Caco-2 (cell line): ENCODE measurements at places on chromosomes 12 and 14. TPM values are rescaled to one million over a fixed set of nuclear protein-coding genes. Genes with fewer than 3 reads are reported as not detected.

KRT5 gene
- total RNA-seq = 0.50 and 0.91 TPM in 2 replicates

HSPB8 gene
- total RNA-seq = 15.3 and 17.1 TPM in 2 replicates

- no peaks in the 10 kb centered on the region for H3K27me3 ChIP-seq
- H3K4me1 ChIP-seq = no peaks in the 10 kb centered on the region
- H3K4me3 ChIP-seq = no peak overlapping the region
- H3K36me3 ChIP-seq = no peaks in the 10 kb centered on the region; the same call in 1 of the 2 replicates
Measured at GRCh38 chr12:88469154-88469553, 111.1 kb downstream of the KITLG start.

GRCh38 chr14:101878211-101878821 lies 86.1 kb upstream of the DYNC1H1 start:
- H3K27ac ChIP-seq = no peak overlapping the region
- no peak overlapping the region for H3K4me3 ChIP-seq
- no peaks in the 10 kb centered on the region for H3K4me1 ChIP-seq
- DNase-seq = no peak

GRCh38 chr12:13950502-13950901 lies 30.9 kb downstream of the GRIN2B start:
- peaks cover 1% of the 10 kb centered on the region; the same call in 1 of the 2 replicates for H3K36me3 ChIP-seq
- peaks cover 46% of the 10 kb centered on the region for H3K4me1 ChIP-seq
- peak; percentile 79 for DNase-seq
- H3K4me3 ChIP-seq = no peak overlapping the region
- H3K27me3 ChIP-seq = no peaks in the 10 kb centered on the region
